Myometrial cell (primary cell): ENCODE measurements at places on chromosomes 7 and 10. TPM values are rescaled to one million over a fixed set of nuclear protein-coding genes. Genes with fewer than 3 reads are reported as not detected.

The LBX1 gene
- not detected in 2 replicates for total RNA-seq

The AKR1B15 gene
- total RNA-seq = not detected in 2 replicates

The SORBS1 gene
- total RNA-seq = 0.35 and 0.86 TPM in 2 replicates

The SLC26A3 gene
- not detected in 2 replicates for total RNA-seq

The MALRD1 gene
- total RNA-seq = 0.29 and 0.53 TPM in 2 replicates

The MMP21 gene
- not detected in 2 replicates for total RNA-seq

The CALHM3 gene
- not detected in 2 replicates for total RNA-seq

The PLXDC2 gene
- total RNA-seq = 3.7 and 4.3 TPM in 2 replicates

The ITIH2 gene
- not detected in 2 replicates for total RNA-seq
